Activated CD4-positive, alpha-beta T cell treated with anti-CD3 and anti-CD28 coated beads for 1 hour (primary cell): ENCODE measurements at places on chromosomes 2 and 18.

DNA sequence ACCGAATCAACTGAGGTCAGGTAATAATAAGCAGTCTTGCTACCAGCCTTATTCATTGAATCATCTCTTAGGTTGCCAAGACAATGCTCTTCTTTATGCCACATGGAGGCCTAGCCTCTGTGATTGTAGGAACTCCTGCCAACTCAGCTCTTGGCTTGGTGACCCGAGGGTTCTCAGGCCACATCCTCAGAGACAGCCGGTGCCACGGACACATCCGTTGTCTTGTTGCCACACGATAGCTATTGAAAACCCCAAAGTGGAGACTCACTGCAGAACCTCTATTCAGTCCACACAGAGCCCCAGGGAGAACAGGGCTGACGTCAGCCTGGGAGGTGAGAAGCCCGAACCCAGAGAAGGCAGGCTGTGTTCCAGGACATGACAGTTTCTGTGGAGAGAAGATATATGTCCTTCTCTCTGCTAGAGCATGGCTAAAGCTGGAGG, 53.5 kb upstream of the TGFA start:
- no peak for DNase-seq

DNA sequence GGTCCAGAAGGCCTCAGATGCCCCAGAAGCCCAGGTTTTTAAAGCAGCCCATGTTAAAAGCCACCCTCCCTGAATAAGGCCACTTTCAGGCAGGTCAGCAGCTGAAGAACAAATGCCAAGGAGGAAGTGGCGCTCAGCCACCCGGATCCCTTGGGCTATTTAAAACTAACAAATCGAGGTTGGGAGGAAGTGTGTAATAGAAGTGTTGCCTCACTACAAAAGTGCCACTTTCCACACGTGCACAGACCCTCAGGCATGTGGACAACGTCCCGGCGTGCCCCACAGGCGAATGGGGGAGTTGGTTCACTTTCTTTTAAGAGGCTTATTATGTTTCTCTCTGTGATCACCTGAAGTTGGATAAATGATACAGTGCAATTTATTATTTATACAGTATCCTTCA, 173.8 kb upstream of the SALL3 start:
- no peak for DNase-seq

GRCh38 chr2:193963472-193964119, 1693.4 kb upstream of the SLC39A10 start:
- no peak for DNase-seq

DNA sequence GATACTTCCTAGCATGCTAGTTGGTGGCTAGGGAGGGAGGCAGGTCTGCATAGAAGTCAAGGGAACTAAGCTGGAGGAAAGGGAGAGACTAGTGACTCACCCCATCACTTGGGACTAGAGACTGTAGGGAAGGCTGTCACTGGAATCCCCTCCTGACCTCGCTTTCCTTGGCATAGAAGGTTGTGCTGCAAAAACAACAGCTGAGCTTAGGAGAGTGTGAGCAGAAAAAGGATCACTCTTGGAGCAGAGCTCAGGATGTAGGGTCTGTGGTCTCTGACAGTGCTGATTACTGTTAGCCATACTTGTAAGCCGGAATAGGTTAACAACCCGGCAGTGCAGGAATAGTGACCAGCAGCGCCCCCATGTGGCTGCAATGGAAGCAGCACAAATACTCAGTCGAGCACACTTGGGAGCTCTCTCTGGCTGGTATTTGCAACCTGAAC, 66.9 kb upstream of the SMAD2 start:
- no peak for DNase-seq

GRCh38 chr2:70728128-70728527, 39.9 kb downstream of the ADD2 start:
- DNase-seq: no peak

DNA sequence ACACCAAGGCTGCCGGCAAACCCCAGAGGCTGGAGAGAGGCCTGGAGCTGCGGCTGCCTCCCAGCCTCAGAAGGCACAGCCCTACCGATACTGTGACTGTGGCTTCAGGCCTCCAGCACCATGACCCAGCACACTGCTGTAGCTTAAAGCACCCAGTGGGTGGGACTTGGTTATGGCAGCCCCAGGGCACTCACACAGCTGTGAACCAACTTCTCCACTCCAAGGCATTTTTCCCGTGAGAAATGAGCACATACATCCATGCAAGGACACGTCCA, 199.5 kb downstream of the NDUFA10 start:
- no peak for DNase-seq

- no peak for DNase-seq
These were observed 335.3 kb downstream of the TNS1 start for GRCh38 chr2:217667512-217667911.

DNA sequence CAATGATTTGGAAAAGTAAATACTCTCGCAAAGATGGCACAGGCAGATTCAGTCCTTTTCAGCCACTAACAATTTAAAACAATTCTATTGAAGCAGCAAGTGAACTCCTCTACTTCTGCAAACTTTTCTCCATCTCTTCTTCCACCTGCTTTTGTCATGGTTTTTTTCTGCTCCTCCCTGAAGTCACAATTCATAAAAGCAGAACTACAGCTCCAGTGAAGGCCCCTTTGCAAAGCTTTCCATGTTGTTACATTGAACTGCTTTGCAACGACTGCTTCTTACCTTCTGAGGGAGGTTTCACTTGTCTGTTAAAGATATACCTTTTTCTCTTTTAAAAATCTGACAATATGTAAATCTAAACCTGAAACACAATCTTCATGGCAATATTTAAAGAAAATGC, 3.7 kb upstream of the SERTAD2 start:
- no peak for DNase-seq

- no peak for DNase-seq
These were observed 1888.7 kb upstream of the PIK3C3 start for GRCh38 chr18:40066368-40066767.

GRCh38 chr2:119295688-119296375, 70.8 kb downstream of the C2orf76 start:
- DNase-seq: no peak
